ENCODE measurements at places on chromosomes 12 and 14. TPM values are rescaled to one million over a fixed set of nuclear protein-coding genes. Genes with fewer than 3 reads are reported as not detected.

DNA sequence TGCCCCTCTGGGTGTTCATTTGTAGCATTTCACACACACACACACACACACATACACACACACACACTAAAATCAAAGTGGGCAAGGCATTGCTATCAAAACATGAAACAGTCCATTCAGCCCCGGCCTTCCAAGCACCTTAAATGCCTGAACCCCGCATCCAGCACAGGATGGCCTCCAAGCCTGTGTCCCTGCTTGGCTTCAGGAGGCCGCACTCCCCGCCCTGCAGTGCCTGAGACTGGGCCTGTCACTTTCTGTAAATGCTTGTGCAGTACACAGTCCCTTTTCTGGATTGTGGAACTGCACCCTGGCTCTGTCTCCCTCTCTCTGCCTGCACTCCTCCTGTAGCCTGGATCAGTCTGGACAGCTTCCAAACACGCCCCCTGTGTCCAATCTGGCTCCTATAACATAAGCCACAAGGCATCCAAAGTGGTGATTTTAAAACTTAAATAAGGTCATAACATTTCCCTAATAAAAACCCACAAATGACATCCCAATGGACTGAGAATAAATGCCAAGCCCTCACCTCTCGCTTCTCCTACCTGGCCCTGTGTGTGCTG, 972.2 kb upstream of the TMEM132C start:
- DNase-seq = no peak

TBX5 gene
- 0.21 TPM for total RNA-seq

DNA sequence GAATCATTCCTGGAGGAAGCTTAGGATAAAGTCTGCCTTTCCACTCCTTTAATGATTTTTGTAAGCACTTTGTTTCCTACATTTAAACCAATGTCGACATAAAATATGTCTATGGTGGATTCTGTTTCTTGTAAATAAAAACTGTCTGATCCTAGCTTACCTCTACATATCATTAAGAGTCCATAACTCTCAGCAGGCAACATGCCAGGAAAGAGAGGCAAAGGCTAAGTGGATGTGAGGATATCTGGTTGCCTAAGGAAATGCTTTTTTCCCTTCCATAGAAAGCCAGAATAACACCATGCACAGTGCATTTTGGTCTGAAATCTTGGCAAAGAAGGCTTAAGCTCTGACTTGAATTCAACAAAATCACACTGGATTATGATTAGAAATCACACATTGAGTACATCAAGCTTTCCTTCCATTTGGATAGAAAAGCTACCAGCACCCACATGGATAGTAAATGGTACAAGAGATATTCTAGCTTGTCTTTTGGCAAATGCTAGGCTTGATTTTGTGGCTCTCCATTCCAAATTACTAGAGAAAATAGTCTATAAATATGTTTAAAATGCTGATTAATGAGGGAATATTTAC, 57.0 kb upstream of the CNTN1 start:
- no peak for DNase-seq

RIMBP2 gene
- not detected for total RNA-seq

GRCh38 chr14:85234156-85235025, 295.6 kb upstream of the FLRT2 start:
- no peak for DNase-seq

CACNA2D4 gene
- total RNA-seq = not detected

DNA sequence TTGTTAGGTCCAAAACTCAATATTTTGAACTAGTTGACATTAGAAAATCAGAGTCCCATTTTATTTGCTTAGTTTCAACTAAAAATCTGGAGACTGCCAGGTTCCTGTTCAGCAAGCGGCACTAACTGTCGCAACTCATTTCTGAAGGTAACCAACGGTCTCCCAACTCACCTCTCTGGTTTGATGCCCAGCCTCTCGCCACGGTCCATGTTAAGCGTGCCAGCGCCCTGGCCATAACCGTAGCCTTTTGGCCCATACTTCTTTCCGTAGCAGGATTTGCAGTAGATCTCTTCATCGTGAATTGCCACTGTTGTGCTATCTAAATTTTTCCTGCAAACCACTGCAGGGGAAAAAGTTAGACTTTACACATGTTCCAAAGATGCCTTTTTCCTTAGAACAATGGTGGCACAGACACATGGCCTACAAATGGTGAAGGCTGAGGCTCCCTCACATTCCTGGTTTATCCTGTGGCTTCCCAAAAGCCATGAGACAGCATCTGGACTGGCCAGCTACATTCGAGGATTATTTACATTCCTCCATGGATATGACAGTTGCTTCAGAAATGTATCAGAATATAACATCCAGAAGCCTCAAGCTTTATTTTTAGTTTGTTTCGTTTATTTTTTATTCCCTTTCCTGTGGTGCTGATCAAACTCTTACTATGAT, 15.7 kb downstream of the CSRP2 start:
- no peak for DNase-seq

GRCh38 chr12:6047249-6048237, 76.9 kb downstream of the VWF start:
- DNase-seq = no peak
